ENCODE measurements at places on chromosomes 2 and 18. TPM values are rescaled to one million over a fixed set of nuclear protein-coding genes. Genes with fewer than 3 reads are reported as not detected.

CCDC195 gene
- total RNA-seq: not detected

DSEL gene
- total RNA-seq: 0.53 TPM

FEV gene
- total RNA-seq: not detected

CRYGC gene
- not detected for total RNA-seq

CD8B gene
- total RNA-seq: 0.75 TPM

GRCh38 chr2:65681503-65681902 lies 249.1 kb upstream of the SPRED2 start:
- DNase-seq: no peak
- H3K4me1 ChIP-seq: no peaks in the 10 kb centered on the region
- no peak overlapping the region for H3K27ac ChIP-seq
- no peak overlapping the region for H3K4me3 ChIP-seq
- H3K27me3 ChIP-seq: no peaks in the 10 kb centered on the region

GRCh38 chr2:45083175-45083574 lies 73.9 kb upstream of the SIX2 start:
- no peaks in the 10 kb centered on the region for H3K27me3 ChIP-seq
- no peak overlapping the region for H3K4me3 ChIP-seq
- no peak overlapping the region for H3K27ac ChIP-seq
- H3K36me3 ChIP-seq: no peaks in the 10 kb centered on the region
- no peak for DNase-seq

GRCh38 chr2:190722061-190722759 lies 73.3 kb downstream of the NAB1 start:
- no peak for DNase-seq
- H3K4me1 ChIP-seq: no peaks in the 10 kb centered on the region
- H3K27me3 ChIP-seq: no peaks in the 10 kb centered on the region
- H3K27ac ChIP-seq: no peak overlapping the region

DNA sequence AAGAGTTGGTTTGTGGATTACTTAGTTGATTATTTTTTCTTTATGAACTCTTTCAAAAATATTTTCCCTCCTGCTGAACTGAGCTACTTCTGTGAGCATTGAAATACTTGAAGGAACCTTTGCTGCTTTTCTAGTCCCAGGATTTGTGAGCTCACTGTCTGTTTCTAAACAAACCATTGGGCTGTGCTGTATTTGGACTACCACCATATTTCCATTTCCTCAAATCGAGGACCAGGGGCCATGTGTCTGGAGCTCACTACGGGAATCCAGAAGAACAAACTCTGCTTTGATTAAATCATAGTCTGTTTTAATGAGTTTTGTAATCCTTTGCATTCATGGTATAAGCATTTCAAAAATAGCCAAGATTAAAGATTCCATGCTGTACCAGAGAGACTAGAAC lies 1.3 kb downstream of the MRPL33 start:
- peak overlapping the region; percentile 73 for H3K4me3 ChIP-seq
- H3K27ac ChIP-seq: no peak overlapping the region
- peaks cover 35% of the 10 kb centered on the region for H3K36me3 ChIP-seq
- H3K27me3 ChIP-seq: no peaks in the 10 kb centered on the region
- H3K4me1 ChIP-seq: peaks cover 15% of the 10 kb centered on the region
- no peak for DNase-seq

GRCh38 chr18:37497853-37498518 lies 67.6 kb downstream of the CELF4 start:
- H3K27ac ChIP-seq: no peak overlapping the region
- H3K27me3 ChIP-seq: peaks cover 4% of the 10 kb centered on the region
- no peak for DNase-seq
- H3K4me1 ChIP-seq: no peaks in the 10 kb centered on the region

GRCh38 chr2:53640466-53640865 lies 127.1 kb upstream of the CHAC2 start:
- DNase-seq: no peak
- no peaks in the 10 kb centered on the region for H3K4me1 ChIP-seq
- H3K27me3 ChIP-seq: no peaks in the 10 kb centered on the region

DNA sequence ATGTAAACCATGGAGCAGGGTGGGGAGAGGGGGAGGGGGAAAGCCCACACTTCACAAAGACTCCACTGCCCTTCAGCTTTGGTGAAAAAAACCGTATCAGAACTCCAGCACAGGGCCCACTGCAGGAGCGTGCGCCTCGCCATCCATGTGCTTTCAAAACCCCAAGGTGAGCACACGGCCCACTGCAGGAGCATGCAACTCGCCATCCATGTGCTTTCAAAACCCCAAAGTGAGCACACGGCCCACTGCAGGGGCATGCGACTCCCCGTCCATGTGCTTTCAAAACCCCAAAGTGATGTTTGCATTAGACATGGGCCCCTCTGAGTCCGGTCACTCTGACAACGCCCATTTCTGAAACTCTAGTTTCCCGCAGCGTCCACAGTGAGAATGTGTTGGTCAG lies 7.8 kb downstream of the TXNL4A start:
- H3K4me3 ChIP-seq: no peak overlapping the region
- peaks cover 29% of the 10 kb centered on the region for H3K36me3 ChIP-seq
- H3K27me3 ChIP-seq: no peaks in the 10 kb centered on the region
- peaks cover 45% of the 10 kb centered on the region for H3K4me1 ChIP-seq

GRCh38 chr2:148592791-148593190 lies 51.8 kb upstream of the EPC2 start:
- H3K36me3 ChIP-seq: no peaks in the 10 kb centered on the region
- H3K27ac ChIP-seq: no peak overlapping the region
- H3K27me3 ChIP-seq: no peaks in the 10 kb centered on the region
- no peak overlapping the region for H3K4me3 ChIP-seq
- no peaks in the 10 kb centered on the region for H3K4me1 ChIP-seq

- peaks cover 7% of the 10 kb centered on the region for H3K4me1 ChIP-seq
- DNase-seq: no peak
- no peak overlapping the region for H3K4me3 ChIP-seq
- H3K27ac ChIP-seq: no peak overlapping the region
Observed at GRCh38 chr18:74604774-74605173, 7.1 kb downstream of the ZNF407 start.
